ENCODE measurements at places on chromosomes 4 and X.
A peak's percentile ranks its signal among the peaks of the same experiment; 100 is the strongest.

DNA sequence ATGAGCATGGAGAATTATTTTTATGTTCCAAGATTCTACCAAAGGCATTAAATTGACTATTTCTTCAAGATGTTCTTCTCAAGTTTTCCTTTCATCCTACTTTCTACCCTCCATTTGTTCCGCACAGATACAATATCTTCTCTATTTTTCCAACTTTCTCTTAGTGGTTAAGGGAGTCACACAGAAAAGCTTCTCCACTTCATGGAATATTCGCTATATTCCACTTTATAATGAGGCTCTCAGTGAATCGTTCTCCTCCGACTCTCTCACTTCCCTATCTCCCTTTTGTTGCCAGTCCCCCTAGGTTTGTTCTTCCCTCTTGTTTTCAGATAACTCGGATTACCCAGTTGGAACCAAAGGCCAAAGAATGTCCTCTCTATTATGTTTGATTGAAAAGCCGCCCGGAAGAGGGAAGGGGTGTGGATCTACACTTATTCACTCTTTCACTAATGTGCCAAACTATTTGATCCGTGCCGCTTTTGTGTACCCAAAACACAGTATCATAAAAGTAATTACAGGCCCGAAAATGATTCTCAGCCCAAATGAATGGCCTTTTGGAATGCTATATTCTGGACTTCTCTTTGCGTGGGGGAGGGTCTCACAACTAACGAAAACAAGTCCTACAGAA lies 1.2 kb downstream of the SH3D19 start:
- no peak for DNase-seq

DNA sequence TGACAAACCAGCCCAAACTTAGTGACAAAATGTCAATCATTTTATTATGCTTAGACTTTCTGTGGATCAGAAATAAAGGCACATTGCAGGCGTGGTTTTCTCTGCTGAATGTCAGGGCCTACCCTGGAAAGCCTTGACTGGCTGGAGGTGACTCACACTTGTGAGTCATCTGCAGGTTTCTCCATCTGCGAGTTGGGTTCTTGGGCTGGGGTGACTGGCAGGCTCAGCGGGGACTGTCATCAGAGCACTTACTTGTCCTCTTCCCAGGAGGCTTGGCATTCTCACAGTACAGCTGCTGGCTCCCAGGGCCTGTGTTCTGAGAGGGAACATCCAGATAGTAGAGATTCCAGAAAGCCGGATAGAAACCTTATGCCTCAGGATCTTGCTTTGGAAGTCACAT lies 153.8 kb upstream of the AGA start:
- no peak for DNase-seq

DNA sequence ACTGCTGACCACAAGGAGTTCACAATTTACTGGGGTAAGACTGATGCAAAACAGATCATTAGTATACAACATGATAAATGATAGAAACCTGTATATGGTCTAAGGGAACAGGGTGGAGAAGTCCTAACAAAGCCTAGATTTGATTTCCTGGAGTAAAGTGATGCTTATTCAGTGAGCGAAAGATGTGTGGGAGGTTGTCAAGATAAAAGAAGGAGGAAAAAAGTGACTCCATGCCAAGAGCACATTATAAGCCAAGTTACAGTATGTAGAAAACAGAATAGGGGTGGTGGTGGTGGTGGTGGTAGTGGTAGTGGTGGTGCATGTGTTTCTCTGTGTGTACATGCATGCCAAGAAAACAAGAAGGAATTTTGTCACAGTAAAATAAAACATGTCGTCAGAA lies 325.2 kb downstream of the MAPK10 start:
- no peak for DNase-seq

DNA sequence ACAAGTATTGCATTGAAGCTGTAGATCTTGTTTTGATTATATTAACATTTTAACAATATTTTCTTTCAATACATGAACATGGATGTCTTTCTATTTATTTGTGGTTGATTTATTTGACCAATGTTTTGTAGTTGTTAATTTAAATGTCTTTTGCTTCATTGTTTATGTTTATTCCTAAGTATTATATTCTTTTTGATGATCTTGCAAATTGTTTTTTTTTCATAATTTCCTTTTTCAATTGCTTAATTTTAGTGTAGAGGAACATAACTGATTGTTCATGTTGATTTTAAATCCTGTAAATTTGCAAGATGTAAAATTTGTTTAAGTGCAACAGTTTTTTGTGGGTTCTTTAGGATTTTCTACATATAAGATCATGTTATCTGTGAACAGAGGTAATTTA lies 744.1 kb downstream of the FAM133A start:
- no peak for DNase-seq

GRCh38 chr4:26861434-26862186 lies 969 bp downstream of the STIM2 start:
- DNase-seq, result peak; percentile 77

DNA sequence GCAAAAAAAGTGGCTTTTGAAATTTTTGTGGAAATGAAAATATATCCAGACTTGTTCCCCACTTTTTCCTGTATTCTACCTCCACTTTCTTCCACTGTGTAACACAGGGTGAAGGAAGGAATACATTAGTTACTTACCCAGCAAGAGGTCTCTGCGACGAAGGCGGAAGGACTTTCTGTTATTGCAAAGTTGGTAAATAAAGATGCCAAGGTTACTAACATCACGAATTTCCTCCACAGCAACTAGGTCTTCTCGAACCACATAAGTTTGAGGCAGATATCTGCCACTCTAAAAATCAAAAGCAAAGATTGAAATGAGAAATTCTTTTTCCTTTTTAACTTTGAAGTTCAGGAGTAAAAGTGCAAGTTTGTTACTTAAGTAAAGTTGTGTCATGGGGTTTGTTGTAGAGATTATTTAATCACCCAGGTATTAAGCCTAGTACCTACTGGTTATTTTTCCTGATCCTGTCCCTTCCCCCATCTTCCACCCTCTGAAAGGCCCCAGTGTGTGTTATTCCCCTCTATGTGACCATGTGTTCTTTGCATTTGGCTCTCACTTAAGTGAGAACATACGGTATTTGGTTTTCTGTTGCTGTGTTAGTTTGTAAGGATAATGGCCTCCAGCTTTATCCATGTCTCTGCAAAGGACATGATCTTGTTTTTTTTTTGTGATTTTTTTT lies 5.8 kb downstream of the ITM2A start:
- no peak for DNase-seq

GRCh38 chr4:105784761-105785160 lies 76.2 kb downstream of the GSTCD start:
- no peak for DNase-seq

DNA sequence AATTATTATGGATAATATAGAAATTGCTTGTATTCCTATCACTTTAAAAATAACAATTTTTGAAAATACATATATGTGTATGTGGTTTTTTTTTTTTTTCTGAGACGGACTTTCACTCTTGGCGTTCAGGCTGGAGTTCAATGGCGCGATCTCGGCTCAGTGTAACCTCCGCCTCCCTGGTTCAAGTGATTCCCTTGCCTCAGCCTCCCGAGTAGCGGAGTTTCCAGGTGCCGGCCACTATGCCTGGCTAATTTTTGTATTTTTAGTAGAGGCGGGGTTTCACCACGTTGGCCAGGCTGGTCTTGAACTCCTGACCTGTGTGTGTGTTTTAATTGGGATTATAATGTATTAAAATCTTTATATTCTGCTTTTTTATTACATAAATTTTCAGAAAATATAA lies 97.9 kb upstream of the NUDT6 start:
- DNase-seq, result no peak

DNA sequence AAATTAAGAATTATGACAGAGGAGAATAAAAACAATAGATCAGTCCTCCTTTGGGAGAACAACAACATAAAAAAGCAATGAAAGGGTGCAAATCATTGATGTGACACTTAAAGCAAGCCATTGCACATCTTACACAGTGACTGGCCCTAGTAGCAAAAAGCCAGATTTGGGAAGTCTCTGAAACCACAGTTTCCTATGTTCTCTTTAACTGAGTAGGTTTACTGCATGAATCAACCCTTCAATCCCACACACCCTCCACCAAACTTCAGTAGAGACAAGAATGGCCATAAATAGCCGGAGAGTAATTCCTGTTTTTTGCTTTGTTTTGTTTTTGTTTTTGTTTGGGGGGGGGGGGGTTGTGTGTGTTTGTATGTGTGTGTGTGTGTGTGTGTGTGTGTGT lies 180.8 kb downstream of the VEGFC start:
- DNase-seq, result no peak

GRCh38 chr4:168666531-168666930 lies 169.7 kb downstream of the PALLD start:
- no peak for DNase-seq

DNA sequence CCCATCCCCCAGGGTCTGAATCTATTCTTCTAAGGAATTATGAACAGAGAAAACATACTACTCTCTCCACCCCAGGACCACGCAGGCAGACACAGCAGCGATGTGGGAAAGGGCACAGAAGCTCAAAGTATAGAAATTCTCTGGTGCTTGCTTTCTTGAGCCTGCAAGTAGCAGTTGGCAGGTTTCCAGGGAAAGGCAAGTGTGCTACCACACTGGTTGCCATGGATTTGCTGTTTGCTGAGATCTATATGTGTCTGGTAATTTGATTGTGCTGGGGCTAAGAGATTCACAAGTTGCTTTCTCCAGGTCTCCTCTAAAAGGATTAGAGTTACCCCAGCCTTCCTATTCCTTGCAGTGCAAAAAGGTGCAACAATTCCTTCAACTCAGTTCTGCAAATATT lies 83.1 kb downstream of the GUCY2F start:
- no peak for DNase-seq

GRCh38 chr4:112036886-112037285 lies 108.4 kb upstream of the FAM241A start:
- no peak for DNase-seq

- no peak for DNase-seq
These were observed 57.9 kb upstream of the PRSS48 start for GRCh38 chr4:151219091-151219490.

GRCh38 chrX:102934624-102935023 lies 2.4 kb upstream of the RAB40AL start:
- DNase-seq, result peak; percentile 20

- DNase-seq, result no peak
These were observed 240.0 kb downstream of the ARAP2 start for GRCh38 chr4:36004204-36004851.

DNA sequence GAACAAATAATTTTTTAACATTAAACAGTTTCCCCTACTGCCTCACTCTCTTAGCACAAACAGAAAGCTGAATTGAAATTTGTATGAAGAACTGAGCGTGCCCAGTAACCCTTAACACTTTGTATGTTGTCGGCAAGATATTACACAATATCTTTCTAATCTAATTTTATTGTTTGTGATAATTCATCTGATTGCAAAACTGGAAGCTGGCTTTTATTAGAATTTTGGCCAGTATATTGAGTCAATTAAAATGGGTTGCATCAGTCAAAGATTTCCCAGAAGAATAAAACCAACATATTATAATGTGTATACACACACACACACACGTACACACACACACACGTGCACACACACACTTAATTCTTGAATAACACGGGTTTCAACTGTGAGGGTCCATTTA lies 2332.1 kb downstream of the PCDH7 start:
- DNase-seq, result no peak

DNA sequence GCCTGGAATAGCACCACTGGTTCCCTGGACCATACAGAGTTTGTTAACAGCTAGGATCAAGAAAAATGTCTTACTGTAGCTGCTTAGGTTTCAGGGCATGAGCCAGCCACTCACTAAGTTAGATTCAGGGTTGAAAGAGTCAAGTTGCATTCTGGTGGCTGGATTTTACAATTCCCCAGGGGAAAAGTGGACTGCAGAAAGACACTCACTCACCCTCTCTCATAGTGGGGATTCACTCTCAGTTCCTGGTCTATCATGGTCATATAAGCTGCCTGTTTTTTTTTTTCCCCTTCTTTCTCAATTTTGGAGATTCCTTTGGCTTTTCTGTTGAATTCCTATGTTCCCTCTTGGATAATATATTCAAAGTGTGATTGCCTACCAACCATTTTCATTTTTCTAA lies 744.2 kb upstream of the GRIA3 start:
- no peak for DNase-seq

- DNase-seq, result no peak
These were observed 98.7 kb downstream of the SORBS2 start for GRCh38 chr4:185713272-185713671.

DNA sequence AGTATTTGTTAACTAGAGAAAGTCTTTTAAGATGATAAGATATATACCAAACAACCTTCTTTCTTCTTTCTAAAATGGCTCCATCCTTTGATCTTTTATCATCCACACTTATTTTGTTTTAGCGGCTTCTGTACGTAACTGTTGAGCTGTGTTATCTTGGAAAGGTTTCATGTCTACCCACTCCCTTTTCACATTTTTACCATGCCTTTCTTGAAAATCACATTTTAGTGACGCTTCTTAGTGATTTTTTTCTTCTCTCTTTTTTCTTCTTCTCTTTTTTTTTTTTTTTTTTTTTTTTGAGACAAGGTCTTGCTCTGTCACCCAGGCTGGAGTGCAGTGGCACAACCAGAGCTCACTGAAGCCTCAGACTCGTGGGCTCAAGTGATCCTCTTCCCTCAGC lies 135.1 kb downstream of the CHIC2 start:
- DNase-seq, result no peak

GRCh38 chr4:165133150-165133549 lies 20.5 kb upstream of the TMEM192 start:
- no peak for DNase-seq

DNA sequence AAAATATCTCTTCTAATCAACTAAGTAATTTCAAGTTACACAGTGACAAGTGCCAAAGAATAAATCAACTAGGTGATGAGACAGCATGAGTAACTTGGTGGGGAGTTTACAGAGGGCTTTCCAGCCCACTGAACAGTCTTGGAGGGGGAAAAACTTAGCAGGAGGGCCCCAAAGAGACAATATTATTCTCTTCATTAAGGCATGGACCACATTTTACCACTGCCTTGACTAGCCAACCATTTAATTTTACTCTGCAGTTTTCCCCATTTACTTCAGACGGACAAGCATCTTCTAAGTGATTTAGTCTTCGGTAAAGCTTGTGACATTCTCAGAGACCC lies 25.3 kb upstream of the GATB start:
- no peak for DNase-seq

- DNase-seq, result peak; percentile 58
These were observed 39.4 kb downstream of the RAPGEF2 start for GRCh38 chr4:159142241-159142640.

- DNase-seq, result peak; percentile 87
These were observed 27.8 kb downstream of the TAF1 start for GRCh38 chrX:71393919-71394318.

DNA sequence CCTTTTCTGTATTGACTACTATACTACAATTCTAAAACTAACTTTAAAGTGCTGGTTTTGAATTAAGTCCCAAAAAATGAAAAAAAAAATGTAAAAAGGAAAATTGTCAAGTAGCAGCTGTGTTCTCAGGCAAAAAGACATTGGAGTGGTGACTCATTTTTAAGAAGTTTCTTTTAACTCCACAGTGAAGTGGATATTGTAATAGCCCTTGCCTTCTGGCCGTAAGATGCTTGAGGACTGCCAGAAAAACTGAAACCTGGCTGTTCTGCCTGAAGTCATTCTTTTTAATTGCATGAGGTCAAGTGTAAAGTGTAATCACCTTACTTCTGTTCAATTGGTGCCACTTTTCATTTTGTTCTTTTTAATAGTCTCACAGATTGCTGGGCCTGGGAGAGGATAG lies 28.9 kb downstream of the SPANXD start:
- DNase-seq, result no peak
